AG08395 (cell line): ENCODE measurements at places on chromosomes 11 and 22.

GRCh38 chr11:116427903-116428637, 344.7 kb downstream of the BUD13 start:
- DNase-seq, result no peak

DNA sequence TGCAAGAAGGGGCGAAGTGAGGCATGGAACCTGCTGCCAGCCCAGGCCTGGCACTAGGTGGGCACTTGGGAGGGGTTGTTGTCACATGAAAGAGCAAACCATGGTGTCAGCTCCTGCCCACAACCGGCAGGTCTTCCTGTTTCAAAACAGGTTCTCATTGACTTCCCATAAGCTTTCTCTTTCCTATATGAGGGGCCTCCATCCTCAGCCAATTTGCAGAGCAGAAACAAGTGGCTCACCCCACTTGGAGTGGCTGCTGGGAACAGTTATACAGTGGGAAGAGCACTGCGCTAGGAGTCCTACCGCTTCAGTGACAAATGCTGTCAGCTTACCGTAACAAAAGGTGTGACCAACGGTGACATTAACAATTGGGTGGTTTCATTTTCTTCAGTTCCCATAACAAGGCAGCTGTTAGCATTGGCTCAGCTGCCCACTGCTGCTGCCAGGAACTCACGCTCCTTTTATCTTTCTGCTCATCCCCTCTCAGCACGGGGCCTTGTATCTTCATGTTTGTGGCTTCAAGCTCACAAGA, 10.2 kb upstream of the SSTR3 start:
- no peak for DNase-seq

- no peak for DNase-seq
These were observed 232.9 kb downstream of the DLG2 start for GRCh38 chr11:85394283-85394682.

GRCh38 chr11:27705873-27706820, 5.9 kb upstream of the BDNF start:
- peak; percentile 29 for DNase-seq

GRCh38 chr22:46070215-46070802, 80.0 kb upstream of the PPARA start:
- no peak for DNase-seq

GRCh38 chr11:133234883-133235282, 297.4 kb downstream of the OPCML start:
- no peak for DNase-seq

DNA sequence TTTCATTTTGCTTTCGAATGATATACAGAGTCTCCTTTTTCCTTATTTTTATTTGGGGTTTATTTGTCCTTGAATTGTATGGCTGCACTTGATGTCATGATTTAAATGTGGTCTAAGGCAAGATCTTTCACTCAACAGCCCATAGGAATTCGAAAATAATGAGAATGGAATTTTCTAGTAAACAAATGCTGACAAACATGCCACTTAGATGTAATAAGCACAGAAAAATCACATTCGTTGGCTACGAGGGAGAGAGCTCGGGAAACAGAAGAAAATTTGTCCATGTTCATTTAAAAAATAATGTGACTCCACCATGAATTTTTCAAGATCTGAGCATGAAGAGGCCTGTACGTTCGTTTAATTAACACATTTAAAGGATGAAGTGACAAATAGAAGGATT, 73.0 kb downstream of the BLID start:
- no peak for DNase-seq

GRCh38 chr11:19216709-19217374, 15.1 kb upstream of the CSRP3 start:
- DNase-seq, result no peak

- peak; percentile 69 for DNase-seq
These were observed 124.3 kb upstream of the RASSF10 start for GRCh38 chr11:12884751-12885318.
